ENCODE measurements at places on chromosomes 2 and 18.
A peak's percentile ranks its signal among the peaks of the same experiment; 100 is the strongest.

GRCh38 chr2:70648961-70649360 is 95.3 kb upstream of the TGFA start:
- no peak for DNase-seq

GRCh38 chr2:71876542-71877451 is 270.9 kb downstream of the CYP26B1 start:
- DNase-seq, result no peak

GRCh38 chr18:67973916-67974315 is 457.4 kb upstream of the DSEL start:
- no peak for DNase-seq

- DNase-seq, result no peak
These were observed 992.0 kb upstream of the ZEB2 start for GRCh38 chr2:145511946-145512345.

- DNase-seq, result no peak
These were observed 33.1 kb downstream of the PCARE start for GRCh38 chr2:29041161-29041660.

DNA sequence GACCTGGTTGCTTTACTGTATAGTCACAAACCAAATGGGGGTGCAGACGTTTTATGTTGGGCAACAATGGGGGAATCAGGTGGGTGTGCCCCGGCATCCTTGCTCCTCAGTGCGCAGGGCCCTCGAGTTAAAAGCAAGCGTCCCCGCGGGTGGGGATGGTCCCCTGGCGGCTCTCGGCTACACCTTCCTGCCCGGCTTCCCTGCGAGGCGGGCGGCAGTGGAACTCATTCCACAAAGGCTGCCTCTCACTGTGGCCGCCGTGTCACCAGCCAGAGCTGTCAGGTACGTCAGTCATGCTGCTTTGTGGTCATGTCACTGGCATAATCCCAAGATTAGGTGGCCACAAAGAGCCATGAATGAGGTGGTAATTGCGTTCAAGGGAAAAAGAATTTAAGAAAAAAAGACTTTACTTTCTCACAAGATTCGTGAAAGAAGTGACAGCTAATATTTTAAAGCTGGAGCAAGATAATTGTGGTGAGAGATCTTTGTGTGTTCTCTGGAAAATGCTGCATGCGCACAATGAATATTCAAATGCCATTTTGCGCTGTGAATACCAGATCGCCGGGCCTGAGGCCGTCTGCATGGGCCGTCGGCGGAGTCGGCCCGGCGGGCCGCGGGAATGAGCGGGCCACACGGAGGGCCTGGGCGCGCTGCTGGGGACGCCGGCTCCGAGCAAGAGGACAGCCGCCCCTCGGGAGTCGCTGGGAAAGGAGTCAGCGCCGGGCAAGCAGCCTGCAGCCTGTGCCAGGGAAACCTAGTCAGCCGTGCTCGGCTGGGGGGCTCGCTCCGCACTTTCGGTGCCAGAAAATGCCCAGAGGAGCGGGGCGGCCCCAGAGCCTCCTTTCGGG is 82.3 kb upstream of the LDLRAD4 start:
- DNase-seq, result peak; percentile 8

DNA sequence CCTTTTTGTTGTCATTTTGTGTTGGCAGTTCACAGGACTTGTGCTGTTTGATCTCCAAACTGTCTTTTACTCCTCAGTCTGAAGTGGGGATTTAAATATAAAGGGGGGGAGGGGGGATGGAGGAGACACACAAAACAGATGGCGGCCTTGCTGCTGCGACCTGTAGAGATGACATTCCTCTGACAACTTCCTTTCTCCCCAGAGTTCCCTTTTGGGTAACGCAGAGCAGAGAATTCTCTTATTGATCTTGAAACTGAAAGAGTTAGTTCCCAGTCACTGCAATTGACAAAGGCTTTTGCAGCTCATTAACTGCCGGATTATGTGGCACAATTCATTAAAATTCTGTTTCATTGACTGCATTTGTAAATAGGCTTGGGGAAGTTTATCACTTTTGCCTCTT is 279.3 kb downstream of the TSN start:
- no peak for DNase-seq

DNA sequence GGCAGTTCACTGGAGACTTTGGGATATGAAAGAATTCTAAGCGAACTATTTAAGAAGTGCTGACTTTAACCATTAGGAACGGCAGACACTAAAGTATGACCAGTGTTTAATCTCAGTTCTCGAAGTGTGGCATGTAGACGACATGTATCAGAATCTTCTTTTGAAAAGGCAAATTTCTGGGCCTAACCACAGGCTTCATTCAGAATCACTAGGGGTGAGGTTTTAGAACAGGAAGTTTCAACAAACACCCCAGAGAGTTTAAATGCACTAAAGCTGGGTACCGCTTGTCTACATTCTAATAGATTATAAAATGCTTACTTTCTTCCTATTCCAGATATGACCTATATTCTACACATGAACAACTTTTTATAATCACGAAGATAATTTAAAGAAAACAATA is 180.3 kb downstream of the ANKRD44 start:
- no peak for DNase-seq

- DNase-seq, result no peak
These were observed 1201.8 kb upstream of the CDH2 start for GRCh38 chr18:29378651-29379136.

DNA sequence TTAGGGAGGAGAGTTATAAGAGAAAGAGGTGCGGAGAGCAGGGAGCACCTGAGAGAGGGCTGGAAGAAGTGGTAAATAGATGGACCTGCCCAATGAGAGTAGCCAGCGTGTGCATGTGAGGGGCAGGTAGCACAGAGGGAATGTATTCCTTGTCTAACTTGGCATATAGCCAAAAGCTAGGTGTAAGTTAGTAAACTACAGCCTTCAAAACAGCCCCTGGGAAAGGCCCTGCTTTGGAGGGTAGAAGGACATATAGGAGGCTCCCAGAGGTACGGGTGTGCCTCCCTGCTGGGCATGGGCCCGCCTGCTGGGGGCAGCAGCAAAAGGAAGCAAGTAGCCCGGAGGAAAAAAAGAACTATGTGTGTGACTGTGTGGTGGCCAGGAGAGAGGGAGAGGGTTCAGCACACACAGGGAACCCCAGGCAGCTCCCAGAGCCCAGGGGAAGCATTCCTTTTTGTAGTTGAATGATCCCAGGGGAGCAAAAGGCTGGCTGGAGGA is 48.0 kb downstream of the TCF7L1 start:
- no peak for DNase-seq

DNA sequence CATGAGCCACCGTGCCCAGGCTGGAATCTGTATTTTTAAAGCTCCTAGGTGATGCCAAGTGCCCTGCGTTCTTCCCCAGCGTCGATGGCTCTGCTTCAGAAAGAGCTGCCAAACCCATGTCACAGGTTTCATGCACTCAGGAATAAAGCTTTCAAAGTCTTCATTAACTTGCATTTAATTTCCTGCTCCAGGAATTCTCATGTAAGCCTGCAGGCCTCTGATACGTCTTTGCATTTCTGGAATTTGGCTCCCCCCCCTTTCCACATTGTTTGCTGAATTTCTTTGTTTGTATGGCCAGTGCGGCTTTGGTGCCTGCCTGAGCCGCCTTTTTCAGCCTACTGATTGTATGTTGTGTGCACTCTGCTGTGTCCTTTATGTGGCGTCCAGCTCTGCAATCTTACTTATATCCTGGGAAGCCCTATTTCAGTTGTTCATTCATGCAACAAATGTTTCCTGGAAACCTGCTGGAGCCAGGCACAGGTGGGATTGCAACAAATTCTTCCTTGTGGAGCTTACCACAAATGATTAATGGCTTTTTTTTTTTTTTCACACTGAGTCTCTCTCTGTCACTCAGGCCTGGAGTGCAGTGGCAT is 17.9 kb upstream of the OTOF start:
- no peak for DNase-seq

DNA sequence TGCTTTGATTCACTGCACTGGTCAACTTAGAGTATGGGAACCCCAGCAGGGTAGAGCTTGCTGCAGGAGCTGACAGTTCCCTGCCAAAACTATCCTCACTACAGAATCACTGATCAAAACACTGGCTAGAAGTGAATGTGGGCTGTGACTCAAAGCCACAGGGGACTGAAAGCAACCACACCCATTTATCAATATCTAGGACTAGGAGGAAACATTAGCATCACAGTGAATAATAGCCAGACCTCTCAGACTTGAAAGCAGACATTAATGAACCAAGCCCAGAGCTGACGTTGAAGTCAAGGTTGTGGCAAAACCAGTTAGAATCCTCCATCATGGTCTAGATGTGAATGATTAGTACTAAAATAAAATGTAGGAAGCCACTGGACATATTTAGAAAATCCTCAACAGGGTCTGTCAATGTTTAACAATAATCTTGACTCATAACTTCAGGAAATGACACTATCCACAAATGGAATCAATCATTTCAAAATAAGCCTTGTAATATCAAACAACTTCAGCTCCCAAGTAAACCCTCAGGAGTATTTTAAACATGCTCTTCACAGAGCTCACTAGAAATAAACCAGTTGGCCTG is 131.4 kb downstream of the CDH20 start:
- peak; percentile 52 for DNase-seq

GRCh38 chr2:151106805-151107506 is 154.7 kb downstream of the RBM43 start:
- DNase-seq, result peak; percentile 47

- DNase-seq, result no peak
These were observed 111.7 kb downstream of the ACVR1 start for GRCh38 chr2:157764386-157764785.

DNA sequence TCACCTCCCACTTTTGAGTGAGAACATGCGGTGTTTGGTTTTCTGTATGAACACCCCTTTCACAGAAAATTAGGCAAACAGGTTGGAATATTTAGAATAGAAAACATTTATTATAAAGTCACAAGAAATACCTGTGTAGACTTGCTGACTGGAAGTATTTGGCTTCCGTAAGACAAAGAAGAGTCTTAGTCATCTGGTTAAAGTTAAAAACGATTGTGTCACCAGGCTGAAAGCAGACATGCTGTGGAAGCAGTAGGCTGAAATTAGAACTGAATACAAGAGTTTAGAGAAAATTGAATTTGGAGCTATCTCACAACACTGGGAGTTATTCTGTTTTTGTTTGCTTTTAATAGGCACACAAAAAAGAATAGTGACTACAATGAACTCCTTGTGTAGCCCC is 16.2 kb upstream of the CLASP1 start:
- no peak for DNase-seq

DNA sequence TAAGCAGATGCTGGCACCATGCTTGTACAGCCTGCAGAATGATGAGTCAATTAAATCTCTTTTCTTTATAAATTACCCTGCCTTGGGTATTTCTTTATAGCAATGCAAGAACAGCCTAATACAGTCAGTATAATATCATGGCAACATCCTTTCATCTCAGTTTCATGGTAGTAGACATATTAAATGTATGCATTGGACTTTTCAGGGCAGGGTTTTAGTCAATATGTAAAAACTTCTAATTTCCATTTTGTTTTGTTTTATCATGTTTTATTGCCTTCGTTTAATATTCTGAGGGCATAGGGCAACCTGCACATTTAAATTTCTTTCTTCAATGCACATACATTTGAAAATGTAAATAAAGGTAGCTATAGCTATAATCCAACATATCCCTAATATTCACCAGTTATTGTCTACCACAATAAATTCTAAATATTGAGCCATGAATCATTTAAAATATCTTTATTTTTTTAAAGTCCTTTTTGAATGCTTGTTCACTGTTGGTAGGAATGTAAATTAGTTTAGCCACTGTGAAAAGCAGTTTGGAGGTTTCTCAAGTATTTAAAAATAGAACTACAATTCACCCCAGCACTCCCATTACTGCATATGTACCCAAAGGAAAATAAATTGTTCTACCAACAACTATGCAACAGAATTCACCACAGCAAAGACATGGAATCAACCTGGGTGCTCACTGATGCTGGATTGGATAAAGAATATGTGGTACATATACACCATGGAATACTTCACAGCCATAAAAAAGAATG is 41.8 kb upstream of the GRB14 start:
- no peak for DNase-seq

GRCh38 chr2:2333076-2333475 is 2.0 kb upstream of the MYT1L start:
- DNase-seq, result no peak

DNA sequence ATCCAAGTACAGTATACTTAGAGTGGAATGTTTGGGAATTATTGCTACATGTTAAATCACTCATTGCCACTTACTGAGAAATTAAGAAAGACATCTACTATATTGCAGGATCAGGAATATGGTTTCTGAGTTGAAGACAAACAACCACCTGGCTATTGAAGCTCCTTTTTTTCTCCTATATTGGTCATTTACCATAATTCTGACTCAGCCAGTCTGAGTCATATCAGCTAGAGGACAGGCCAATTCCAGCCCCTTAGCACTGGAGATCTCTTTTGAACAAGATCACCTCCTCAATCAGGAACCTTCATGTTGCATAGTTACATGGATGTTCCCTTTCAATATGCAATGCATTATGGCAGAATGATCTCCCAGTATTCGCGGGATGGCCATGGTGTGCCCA is 42.7 kb upstream of the CDH19 start:
- peak; percentile 16 for DNase-seq

GRCh38 chr18:9340472-9340871 is 5.9 kb downstream of the TWSG1 start:
- no peak for DNase-seq

GRCh38 chr18:32346671-32347070 is 124.0 kb downstream of the GAREM1 start:
- no peak for DNase-seq

GRCh38 chr2:7744827-7745226 is 827.6 kb downstream of the RNF144A start:
- no peak for DNase-seq

DNA sequence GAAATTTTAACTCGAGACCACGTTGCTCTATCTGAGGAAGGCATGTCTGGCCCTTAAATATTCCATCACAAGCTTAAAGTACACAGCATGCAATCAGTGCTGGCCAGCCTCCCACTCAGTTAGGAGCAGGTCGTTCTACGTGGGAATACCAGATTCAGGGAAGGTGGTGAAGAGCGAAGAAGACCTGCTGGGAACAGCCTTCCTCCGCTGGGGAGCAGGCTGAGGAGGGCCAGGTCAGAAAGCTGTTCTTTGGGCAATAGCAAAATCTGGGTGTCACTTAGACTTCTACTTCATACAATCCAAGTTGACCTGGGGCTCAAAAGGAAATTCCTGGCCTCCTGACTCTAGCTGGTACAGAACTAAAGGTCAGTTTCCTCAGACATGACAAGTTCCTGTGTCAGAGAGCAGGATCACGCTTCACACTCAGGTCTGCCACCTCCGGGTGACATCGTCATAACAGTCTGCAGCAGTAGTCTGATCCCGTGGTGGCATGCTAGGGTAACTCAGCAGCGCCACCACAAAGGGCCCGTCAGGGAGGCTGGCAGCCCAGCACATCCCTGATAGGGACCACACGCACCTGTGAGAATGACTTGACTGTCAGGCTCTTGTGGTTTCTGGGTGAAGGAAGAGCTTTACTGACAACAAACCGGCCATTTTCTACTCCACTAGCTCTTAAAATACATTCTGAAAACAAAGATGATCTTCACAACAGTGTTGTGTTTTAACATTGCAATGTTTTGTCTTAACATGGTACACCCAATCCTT is 35.2 kb upstream of the NAPG start:
- DNase-seq, result no peak

DNA sequence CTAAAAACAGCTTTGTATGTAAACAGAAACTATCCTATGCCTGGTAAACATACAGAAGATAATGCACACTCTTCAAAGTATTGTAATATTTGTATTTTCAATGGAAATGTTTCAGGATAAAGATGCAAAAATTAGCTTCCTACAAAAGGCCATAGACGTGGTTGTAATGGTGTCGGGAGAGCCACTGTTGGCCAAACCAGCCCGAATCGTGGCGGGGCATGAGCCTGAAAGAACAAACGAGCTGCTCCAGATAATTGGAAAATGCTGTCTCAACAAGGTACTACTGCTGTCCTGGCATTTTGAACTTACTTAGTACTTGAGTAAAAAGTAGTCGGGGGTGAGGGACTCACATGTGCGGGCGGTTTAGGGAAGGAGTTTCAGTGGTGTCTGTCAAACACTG is 5.4 kb downstream of the TRAF3IP1 start:
- no peak for DNase-seq

All from fibroblast of skin of right quadriceps (primary cell).